CD4-positive, alpha-beta T cell (primary cell): ENCODE measurements at places on chromosomes 3 and 15.

- DNase-seq: no peak
- no peak overlapping the region for H3K4me3 ChIP-seq
Observed at GRCh38 chr3:50885070-50885850, 210.5 kb downstream of the DOCK3 start.

GRCh38 chr3:72323773-72324172 lies 524.5 kb downstream of the SHQ1 start:
- no peak overlapping the region for H3K4me3 ChIP-seq
- H3K27ac ChIP-seq: no peak overlapping the region
- H3K36me3 ChIP-seq: no peaks in the 10 kb centered on the region
- no peaks in the 10 kb centered on the region for H3K4me1 ChIP-seq
- no peaks in the 10 kb centered on the region for H3K27me3 ChIP-seq
- DNase-seq: no peak

- no peak overlapping the region for H3K4me3 ChIP-seq
- H3K4me1 ChIP-seq: no peaks in the 10 kb centered on the region
- H3K27me3 ChIP-seq: no peaks in the 10 kb centered on the region
- no peak for DNase-seq
- peaks cover 12% of the 10 kb centered on the region for H3K36me3 ChIP-seq
- no peak overlapping the region for H3K27ac ChIP-seq
Observed at GRCh38 chr15:41105348-41106334, 10.4 kb downstream of the INO80 start.

DNA sequence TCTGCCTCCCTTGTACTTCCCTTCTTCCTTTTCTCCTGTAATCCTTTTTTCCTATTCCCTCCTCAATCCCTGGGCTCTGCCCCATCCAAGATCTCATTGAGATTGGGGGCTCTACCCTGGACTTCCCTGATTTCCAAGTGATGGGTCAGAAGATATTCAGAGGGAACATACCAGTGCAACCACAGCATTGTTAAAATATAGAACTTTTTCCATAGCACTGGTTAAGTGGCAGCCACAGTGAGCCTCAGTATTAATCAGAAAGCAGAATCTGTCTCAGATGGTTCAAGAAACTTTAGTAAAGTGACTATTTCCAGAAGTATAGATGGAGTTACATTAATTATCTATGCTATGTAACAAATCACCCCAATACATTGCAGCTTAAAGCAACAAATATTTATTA lies 18.7 kb upstream of the SCN10A start:
- no peaks in the 10 kb centered on the region for H3K36me3 ChIP-seq
- DNase-seq: no peak
- no peak overlapping the region for H3K27ac ChIP-seq
- H3K27me3 ChIP-seq: no peaks in the 10 kb centered on the region

DNA sequence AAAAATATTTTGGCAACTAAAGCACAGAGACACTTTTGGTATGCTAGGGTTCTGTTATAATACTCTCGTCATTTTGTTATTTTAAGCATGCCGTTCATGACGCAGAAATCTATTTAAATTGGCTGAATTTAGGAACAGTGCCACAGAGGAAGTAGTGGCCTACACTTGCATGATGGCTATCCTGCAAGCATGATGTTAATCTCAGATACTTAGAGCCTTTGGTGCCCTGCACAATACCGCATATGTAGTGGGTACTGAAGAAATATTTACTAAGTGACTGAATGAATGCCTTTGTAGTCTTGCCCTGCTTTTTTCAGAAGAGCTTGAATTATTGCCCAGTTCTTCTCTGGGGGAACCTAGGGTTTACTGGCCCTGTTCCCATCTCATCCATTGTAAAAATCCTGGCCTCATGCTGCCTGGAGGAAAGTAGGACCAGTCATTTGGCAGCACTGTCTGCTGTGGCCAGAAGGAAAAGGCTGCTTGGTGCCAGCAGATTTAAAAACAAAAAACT lies 79.0 kb downstream of the SERPINI1 start:
- no peak overlapping the region for H3K4me3 ChIP-seq
- H3K27ac ChIP-seq: no peak overlapping the region
- no peak for DNase-seq
- H3K4me1 ChIP-seq: no peaks in the 10 kb centered on the region
- H3K27me3 ChIP-seq: no peaks in the 10 kb centered on the region

GRCh38 chr3:153165261-153165681 lies 3.2 kb downstream of the RAP2B start:
- no peaks in the 10 kb centered on the region for H3K36me3 ChIP-seq
- H3K27me3 ChIP-seq: no peaks in the 10 kb centered on the region
- no peak overlapping the region for H3K27ac ChIP-seq
- peak overlapping the region; percentile 94 for H3K4me3 ChIP-seq

GRCh38 chr3:141379250-141379966 lies 11.1 kb downstream of the ZBTB38 start:
- H3K27ac ChIP-seq: peak overlapping the region; percentile 67
- H3K4me3 ChIP-seq: peak overlapping the region; percentile 17
- H3K36me3 ChIP-seq: no peaks in the 10 kb centered on the region
- H3K4me1 ChIP-seq: peaks cover 41% of the 10 kb centered on the region
- no peak for DNase-seq

DNA sequence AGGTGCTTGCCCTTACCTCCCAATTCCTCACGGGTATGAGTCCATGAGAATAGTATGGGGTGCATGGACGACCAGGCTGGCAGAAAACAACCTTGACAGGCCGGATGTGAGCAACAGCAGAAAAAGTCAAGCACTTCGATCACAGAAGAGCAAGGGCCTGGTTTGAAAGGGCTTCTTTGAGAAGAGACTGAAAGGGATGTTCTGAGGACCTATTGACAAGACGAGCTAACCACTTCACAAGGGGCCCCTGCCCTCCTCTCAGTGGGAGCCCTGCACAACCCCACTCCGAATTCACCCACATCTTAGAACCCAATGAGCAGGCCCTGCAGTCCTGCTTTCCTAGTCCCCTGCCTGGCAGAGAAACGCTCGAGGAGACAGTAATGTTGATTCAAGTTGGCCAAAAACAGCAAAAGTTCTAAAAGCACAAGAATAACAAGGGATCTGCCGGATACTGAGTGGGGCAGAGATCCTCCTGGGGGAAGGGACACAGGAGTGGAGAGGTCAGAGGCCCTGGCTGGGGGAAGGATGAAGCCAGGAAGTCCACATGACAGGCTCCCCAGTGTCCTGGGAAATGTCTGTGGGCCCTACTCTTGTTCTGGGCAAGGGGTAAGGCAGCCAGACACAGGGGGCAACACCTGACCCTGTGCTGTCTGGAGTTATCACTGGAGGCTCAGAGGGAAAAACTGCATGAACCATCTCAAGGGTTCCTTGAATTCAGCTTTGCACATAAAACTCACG lies 14.8 kb upstream of the CX3CR1 start:
- H3K27ac ChIP-seq: no peak overlapping the region

DNA sequence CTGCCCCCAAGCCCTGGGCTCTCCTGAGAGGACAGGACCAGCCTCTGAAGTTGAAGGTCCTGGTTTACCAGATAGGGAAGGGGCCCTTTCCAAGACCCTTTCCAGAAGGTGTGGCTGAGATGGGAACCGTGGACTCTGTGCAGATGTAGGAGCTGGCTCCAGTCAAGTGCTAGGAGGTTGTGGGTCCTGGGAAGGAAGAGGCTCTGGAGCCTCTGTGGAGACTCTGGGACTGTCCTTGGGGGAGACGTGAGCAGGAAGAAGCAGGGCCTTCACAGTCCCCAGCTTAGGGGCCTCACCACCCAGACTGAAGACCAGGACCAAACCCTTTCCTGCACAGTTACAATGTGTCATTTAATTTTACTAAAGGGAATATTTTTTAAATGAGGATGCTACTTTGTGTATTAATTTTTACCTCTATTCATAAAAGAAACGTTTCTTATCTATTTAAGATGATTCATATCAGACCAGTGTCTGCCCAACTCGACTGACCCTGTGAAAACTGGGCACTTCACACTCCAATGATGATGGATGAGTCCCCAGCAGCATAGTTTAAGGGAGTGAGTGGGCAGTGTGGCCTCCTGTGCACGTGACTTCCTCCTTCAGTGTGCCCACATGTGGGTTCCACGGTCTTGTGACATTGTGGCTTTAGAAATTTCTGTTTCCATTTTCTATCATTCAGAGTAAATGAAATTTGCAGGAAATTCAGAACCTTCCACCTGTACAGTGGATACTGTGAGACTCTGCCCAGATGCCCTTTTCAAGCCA lies 10.9 kb downstream of the CCR5AS start:
- peaks cover 6% of the 10 kb centered on the region for H3K4me1 ChIP-seq
- no peak overlapping the region for H3K4me3 ChIP-seq
- H3K27ac ChIP-seq: no peak overlapping the region
- H3K27me3 ChIP-seq: no peaks in the 10 kb centered on the region
